ENCODE measurements at places on chromosomes 2 and 18. TPM values are rescaled to one million over a fixed set of nuclear protein-coding genes. Genes with fewer than 3 reads are reported as not detected.

DNA sequence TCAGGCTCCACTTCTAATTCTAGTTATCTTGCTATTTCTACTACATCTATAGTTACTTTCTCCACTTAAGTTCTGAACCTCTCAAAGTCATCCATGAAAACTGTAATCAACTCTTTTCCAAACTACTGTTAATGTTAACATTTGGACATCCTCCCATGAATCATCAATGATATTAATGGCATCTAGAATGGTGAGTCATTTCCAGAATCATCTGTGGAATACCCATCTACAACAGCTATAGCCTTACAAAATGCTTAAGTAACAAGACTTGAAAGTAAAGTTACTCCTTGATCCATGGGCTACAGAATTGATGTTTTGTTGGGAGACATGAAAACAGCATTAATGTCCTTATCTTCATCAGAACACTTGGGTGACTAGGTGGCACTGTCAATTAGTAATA lies 35.4 kb downstream of the BARD1 start:
- DNase-seq = peak; percentile 86

GRCh38 chr2:30162806-30163205 lies 16.0 kb downstream of the YPEL5 start:
- no peak for DNase-seq

GRCh38 chr2:241561832-241562231 lies 3.3 kb downstream of the BOK start:
- DNase-seq = peak; percentile 80

The LIPG gene
- total RNA-seq = under 0.01 TPM

DNA sequence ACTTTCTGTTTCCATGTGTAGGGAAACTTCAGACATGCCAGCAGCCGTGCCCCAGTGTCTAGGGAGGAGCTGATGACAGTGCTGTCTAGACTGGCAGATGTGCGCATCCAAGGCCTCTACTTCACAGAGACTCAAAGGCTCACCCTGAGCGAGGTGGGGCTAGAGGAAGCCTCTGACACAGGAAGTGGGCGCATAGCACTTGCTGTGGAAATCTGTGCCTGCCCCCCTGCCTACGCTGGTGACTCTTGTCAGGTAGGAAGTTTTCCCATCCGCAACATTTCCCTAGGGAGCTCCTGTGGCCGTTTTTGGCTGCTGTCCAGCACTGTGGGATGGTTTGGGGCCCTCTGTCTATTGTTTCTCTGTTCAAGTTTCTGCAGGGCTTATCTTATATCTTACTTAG lies 143.1 kb upstream of the TTC39C start:
- no peak for DNase-seq

GRCh38 chr2:235146871-235147565 lies 195.2 kb downstream of the SH3BP4 start:
- DNase-seq = no peak

The EVX2 gene
- not detected for total RNA-seq

Data from IMR-90 (cell line).